ENCODE measurements at places on chromosomes 16 and 17. TPM values are rescaled to one million over a fixed set of nuclear protein-coding genes. Genes with fewer than 3 reads are reported as not detected.

Gene SLFN5
- 209 TPM for total RNA-seq

Gene FNDC8
- total RNA-seq, result not detected

Gene NDRG4
- total RNA-seq, result not detected

Gene C1QL1
- total RNA-seq, result 0.68 TPM

Gene KRTAP9-1
- not detected for total RNA-seq

Gene VTN
- not detected for total RNA-seq

Gene ENPP7
- not detected for total RNA-seq

Gene SLFN12L
- 123 TPM for total RNA-seq

Gene KRTAP2-1
- not detected for total RNA-seq

Gene OTOP3
- total RNA-seq, result not detected

Gene FKBP10
- total RNA-seq, result not detected

Gene GLP2R
- not detected for total RNA-seq

Gene CX3CL1
- total RNA-seq, result not detected

Gene SMIM5
- not detected for total RNA-seq

Gene DOC2B
- total RNA-seq, result not detected

Gene EVPLL
- total RNA-seq, result not detected

Gene ZC3H7A
- total RNA-seq, result 58.9 TPM

Gene ZG16
- total RNA-seq, result not detected

Gene GRB7
- total RNA-seq, result 0.37 TPM

Gene CCL14
- not detected for total RNA-seq

Gene GGA2
- 111 TPM for total RNA-seq

Gene IGSF6
- total RNA-seq, result 0.24 TPM

Gene MMP28
- not detected for total RNA-seq

Gene SRCIN1
- not detected for total RNA-seq

Gene SDK2
- 18.4 TPM for total RNA-seq

Gene GPRC5B
- not detected for total RNA-seq

Gene KIF2B
- not detected for total RNA-seq

Gene CFAP97D1
- total RNA-seq, result not detected

Gene TBC1D3I
- total RNA-seq, result 0.58 TPM

Gene KCNH4
- total RNA-seq, result 0.13 TPM

Gene DLX3
- total RNA-seq, result not detected

Gene ZSCAN10
- total RNA-seq, result 0.23 TPM

Gene ARHGAP27
- 106 TPM for total RNA-seq

Gene C16orf92
- not detected for total RNA-seq

Gene RND2
- total RNA-seq, result not detected

Gene TBC1D26
- 0.23 TPM for total RNA-seq

Gene PPL
- total RNA-seq, result not detected

Gene EFCAB13
- 4.4 TPM for total RNA-seq

Gene PRSS21
- total RNA-seq, result 6.0 TPM

Gene ITGB4
- 0.89 TPM for total RNA-seq

Gene ALOX12
- total RNA-seq, result not detected

Gene SLC13A2
- total RNA-seq, result not detected

Gene HEATR9
- 1.1 TPM for total RNA-seq

Gene SLC6A4
- 0.10 TPM for total RNA-seq

Gene KRTAP4-16
- total RNA-seq, result not detected

Gene SCN4A
- not detected for total RNA-seq

Gene GCGR
- not detected for total RNA-seq

Gene KRT222
- total RNA-seq, result not detected

Gene HS3ST2
- not detected for total RNA-seq

Gene CHD9NB
- total RNA-seq, result 0.23 TPM

Gene XYLT1
- 60.4 TPM for total RNA-seq

Gene MILR1
- total RNA-seq, result 2.3 TPM

Gene KRTAP16-1
- total RNA-seq, result not detected

Gene TNP2
- not detected for total RNA-seq

Gene PABPN1L
- not detected for total RNA-seq

Gene GUCY2D
- total RNA-seq, result not detected

Measured in activated CD8-positive, alpha-beta T cell treated with anti-CD3 and anti-CD28 coated beads, Interleukin-2, amount 10 ng/mL, durations not matched to agents 7 days and 5 days (primary cell).